ENCODE measurements at places on chromosomes 1 and 21.
A peak's percentile ranks its signal among the peaks of the same experiment; 100 is the strongest.

DNA sequence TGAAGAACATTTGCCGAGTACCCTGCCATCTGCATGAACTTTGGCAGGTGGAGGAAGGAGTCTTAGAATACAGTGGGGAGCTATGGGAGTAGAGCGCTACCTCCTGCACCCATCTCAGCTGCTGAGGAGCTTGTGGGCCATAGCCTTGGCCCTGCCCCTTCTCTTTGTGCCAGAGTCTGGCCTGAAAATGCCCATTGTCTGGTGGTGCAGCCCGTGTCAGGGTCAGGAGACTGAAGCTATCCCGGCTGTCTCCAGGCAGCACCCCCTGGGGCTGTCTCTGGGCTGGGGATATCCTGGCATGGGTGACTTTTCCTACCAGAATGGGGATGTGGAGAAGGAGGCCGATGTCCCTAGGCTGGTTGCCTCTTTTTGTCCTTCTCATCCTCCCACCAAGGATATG is 7.3 kb downstream of the IPO13 start:
- DNase-seq = no peak

- DNase-seq = no peak
Observed at GRCh38 chr21:31075848-31076247, 37.6 kb upstream of the KRTAP19-8 start.

GRCh38 chr1:119228335-119229080 is 88.1 kb upstream of the WARS2 start:
- DNase-seq = no peak

DNA sequence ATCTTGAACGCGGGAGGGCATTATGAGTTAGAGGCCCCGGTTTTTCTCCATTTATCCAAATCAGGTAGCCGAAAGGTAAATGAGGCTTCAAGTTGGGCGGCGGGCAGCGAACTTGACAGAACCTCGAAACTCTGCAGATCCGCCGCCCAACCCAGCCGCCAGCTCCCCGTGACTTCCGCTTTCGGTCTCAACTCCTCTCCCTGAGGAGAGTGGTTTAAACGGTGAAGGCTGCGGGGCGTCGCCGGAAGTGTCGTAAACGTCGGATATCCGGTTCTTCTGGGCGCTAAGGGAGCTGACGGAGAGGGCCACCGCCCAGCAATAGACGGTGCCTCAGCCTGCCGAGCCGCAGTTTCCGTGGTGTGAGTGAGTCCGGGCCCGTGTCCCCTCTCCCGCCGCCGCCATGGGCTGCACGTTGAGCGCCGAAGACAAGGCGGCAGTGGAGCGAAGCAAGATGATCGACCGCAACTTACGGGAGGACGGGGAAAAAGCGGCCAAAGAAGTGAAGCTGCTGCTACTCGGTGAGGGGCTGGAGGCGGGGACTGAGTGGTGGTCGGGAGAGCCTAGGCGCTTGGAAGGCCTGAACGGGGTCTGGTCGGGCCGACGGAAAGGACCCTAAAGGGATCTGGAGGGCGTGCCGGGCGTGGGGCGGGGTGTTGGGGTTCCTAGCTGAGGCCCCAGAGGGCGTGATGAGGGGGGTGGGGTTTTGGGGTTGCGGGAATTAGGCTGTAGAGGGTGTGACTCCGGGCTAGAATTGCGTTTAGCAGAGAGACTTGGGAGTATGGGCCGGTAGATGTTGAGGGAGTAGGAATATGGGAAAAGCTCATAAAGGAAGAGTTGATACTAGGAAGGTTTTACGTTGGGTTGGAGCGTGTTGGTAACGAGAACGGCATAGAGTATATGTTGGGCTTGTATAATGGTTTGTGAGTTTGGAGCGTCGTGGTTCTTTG is at the start of gene GNAI3:
GNAI3 (plus strand) TSS at position 295 of the 947 bp plus-strand sequence; CDS start at position 401, 106 bp downstream.
- DNase-seq = peak; percentile 85

DNA sequence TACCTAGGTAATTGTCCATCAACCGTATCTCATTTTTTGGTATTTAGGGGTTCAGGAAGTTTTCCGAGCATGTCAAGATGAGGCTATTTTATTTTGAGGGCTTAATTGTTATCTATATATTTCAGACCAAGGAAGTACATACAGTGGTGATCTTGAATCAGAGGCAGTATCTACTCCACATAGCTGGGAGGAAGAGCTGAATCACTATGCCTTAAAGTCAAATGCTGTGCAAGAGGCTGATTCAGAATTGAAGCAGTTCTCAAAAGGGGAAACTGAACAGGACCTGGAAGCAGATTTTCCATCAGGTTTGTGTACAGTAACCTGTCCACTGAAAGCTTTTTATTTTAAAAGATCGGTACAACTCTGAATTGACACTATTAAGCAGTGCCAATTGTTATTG is 130.2 kb downstream of the ZMYM4 start:
- no peak for DNase-seq

GRCh38 chr1:119048624-119049404 is 60.7 kb upstream of the TBX15 start:
- DNase-seq = no peak

DNA sequence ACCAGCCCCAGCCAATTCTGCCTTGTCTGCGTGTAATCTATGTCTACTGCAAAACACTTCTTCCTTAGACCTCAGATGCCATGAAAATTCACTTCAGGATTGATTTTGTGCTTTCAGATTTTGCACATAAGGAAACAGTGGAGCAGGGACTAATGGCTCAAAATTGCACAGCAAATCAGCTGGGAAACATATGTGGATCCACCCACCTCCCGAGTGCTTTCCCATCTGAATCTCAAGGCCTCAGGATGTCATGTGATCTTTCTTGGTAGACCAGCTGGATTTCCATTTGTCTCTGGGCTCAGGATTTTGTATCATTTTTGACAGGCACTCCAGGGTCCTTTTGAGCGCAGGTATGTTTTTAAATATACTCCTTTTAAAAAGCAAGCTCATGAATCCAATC is 158.6 kb downstream of the MIS18A start:
- no peak for DNase-seq

DNA sequence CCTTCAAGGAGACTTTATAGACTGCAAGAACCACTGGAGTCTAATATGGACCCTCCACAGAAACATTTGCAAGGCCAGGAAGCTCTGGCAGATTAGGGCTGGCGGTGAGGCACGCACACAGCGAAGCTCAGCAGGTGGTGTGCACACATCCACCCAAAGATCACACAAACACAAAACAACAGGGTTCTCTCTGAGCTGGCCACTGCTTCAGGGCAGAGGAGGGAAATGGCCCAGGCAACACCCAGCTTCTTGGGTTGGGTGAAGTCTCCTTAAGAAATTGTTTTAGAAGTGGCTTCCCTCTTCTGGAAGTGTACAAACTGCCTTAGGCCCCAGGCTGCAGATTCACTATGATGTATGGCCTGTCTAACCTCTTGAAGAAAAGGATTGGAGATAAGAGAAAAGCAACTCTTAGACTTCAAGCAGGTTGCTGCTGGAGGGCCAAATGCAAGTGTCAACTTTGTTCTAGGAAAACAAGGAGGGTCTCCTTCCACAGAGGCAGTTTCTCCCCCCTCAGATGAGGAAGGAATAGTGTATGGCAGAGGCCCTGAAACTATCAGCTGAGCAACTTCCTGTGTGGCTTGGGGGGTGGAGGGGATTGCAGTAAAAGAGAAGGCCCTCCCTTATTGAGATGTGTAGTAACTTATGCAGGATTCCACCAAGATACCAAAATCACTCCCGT is 2.0 kb downstream of the RCSD1 start:
- DNase-seq = no peak

GRCh38 chr21:38664841-38665240 is 140.9 kb upstream of the ETS2 start:
- no peak for DNase-seq

GRCh38 chr21:39300587-39300986 is 12.8 kb downstream of the BRWD1 start:
- DNase-seq = no peak

DNA sequence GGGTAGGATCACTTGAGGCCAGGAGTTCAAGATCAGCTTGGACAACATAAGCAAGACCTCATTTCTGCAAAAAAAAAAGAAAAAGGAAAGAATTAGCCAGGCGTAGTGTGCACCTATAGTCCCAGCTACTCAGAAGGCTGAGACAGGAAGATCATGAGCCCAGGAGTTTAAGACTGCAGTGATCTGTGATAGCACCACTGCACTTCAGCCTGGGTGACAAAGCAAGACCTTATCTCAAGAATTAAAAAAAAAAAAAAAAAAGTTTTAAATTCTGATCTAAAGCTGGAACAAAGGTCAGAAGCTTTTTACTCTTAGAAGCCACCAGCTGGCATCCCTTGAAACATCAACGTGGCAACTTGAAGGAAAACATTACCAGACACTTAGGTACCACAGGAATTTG is 45.3 kb downstream of the HENMT1 start:
- no peak for DNase-seq

- no peak for DNase-seq
Observed at GRCh38 chr1:223531742-223532341, 133.7 kb downstream of the CAPN8 start.

GRCh38 chr1:232327269-232327668 is 302.7 kb downstream of the SIPA1L2 start:
- DNase-seq = no peak

GRCh38 chr1:51240084-51240483 is 4.0 kb downstream of the RNF11 start:
- DNase-seq = no peak

- no peak for DNase-seq
Observed at GRCh38 chr1:153642161-153642560, 8.3 kb downstream of the CHTOP start.

DNA sequence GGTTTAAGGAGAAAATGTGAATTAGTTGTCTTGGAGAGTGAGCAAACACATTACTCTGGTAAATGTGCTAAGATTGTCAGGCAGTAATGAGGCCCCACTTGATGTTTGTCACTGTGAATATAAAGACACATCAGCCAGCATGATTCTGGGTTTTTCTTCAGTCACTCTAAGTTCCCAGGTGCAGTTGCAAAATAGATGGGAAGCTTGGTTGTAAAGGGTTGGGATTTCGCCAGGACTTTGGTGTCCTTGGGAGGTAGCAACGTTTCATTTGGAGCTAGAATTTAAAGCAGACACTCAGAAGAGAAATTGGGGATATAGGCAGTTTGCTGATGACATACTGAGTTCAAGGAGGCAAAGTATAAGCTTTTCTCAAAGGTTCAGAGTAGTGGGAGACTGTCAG is 154.3 kb downstream of the MAST2 start:
- DNase-seq = no peak

DNA sequence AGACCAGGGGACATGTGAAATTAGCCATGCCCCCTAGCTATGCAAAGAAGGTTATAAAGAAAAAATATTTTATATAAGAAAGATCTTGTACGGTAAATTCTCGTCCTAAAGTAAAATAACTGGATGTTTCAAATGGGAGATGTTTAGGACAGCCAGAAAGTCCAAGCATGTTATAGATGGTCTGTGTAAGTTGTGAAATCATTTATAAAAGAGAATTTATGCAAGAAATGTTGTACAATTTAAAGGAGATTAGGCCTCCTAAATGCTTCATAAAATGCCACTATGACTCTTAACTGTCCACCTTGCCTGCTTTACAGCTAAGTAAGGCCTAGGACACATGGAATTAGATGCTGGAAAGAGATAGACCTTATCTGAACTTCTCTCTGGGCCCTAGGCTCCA is 118.1 kb upstream of the POGK start:
- DNase-seq = no peak

- no peak for DNase-seq
Observed at GRCh38 chr1:154557939-154558719, at the start of gene UBE2Q1. UBE2Q1 (minus strand) TSS chr1:154558662; CDS start chr1:154558553, 109 bp downstream.

- DNase-seq = no peak
Observed at GRCh38 chr1:20950679-20951078, 163.6 kb upstream of the HP1BP3 start.

- no peak for DNase-seq
Observed at GRCh38 chr1:185821612-185822385, 87.6 kb downstream of the HMCN1 start.

- DNase-seq = no peak
Observed at GRCh38 chr1:165674599-165674998, 23.8 kb downstream of the ALDH9A1 start.

GRCh38 chr1:115429884-115430283 is 91.8 kb upstream of the NGF start:
- DNase-seq = no peak

GRCh38 chr1:10912441-10912840 is 100.0 kb upstream of the TARDBP start:
- DNase-seq = no peak

DNA sequence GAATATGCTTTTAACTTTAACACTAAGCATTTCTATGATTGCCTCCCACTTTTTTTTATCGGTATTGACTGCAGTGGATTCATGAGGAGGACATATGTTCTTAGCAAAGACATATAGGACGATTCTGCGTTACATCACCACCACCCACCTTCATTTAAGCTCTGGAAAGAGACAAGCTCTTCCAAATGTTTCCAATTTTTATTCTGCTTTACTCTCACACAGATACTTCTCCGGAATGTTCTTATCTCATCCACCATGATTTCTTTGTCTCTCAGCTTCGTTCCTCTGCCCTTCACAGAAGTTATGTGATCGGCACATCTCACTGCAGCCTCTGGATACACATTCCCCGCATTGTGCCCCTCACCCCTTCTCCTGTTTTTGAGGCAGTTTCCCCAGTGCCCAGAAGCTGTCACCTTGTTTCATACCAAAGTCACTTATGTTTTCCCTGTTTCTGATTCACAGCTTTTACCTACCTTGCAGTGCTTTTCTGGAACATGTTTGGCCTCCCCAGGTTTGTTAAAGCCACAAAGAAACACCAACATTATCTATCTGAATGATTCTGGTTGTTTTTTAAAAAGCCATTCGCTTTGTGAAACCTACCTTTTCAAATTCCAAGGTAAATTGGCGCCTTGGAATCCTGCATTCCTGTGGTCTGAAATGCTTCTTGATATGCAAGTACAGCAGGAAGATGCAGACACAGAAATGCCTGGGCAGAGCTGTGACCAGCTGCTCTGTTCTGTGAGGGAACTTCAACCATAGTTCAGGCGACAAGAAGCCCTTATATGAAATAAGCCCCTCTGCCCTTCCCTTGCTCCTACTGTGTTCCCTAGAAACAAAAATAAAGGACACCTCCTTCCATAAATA is 1020.2 kb downstream of the TTLL7 start:
- no peak for DNase-seq

GRCh38 chr21:45102391-45102932 is 28.1 kb downstream of the ADARB1 start:
- no peak for DNase-seq

DNA sequence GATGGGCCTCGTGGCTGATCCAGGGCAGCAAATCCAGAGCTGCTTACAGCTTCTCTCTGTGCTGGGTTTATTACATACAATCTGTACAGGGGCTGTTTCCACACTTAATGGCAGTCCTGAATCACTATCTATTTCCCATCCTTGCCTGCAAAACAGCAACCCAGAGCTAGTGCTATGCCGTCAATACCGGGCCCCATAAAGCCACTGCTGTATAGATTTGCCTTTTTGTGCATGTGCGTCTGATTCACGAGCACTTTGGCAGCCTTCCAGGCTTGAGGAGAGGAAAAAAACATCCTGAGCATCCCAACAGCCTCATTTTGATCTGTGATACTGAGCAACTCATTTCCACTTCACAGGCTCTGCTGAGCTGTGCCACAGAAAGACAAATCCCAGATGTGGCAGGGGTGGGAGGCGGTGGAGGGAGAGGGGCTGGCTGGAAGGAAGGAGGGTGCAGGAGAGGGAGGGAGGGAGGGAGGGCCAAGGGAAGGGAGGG is 65.2 kb upstream of the TARBP1 start:
- no peak for DNase-seq
